Stimulated activated CD8-positive, alpha-beta memory T cell treated with anti-CD3 and anti-CD28 coated beads, Interleukin-15, amount 100 ng/mL, for 48 hours (primary cell): ENCODE measurements at places on chromosomes 5 and 9.
A peak's percentile ranks its signal among the peaks of the same experiment; 100 is the strongest.

- DNase-seq, result no peak
These were observed 336.3 kb downstream of the IRX1 start for GRCh38 chr5:3931976-3932375.

- DNase-seq, result no peak
These were observed 11.0 kb upstream of the ADAMTS2 start for GRCh38 chr5:179355976-179356974.

GRCh38 chr5:124398460-124398859 is 348.0 kb downstream of the ZNF608 start:
- DNase-seq, result no peak

DNA sequence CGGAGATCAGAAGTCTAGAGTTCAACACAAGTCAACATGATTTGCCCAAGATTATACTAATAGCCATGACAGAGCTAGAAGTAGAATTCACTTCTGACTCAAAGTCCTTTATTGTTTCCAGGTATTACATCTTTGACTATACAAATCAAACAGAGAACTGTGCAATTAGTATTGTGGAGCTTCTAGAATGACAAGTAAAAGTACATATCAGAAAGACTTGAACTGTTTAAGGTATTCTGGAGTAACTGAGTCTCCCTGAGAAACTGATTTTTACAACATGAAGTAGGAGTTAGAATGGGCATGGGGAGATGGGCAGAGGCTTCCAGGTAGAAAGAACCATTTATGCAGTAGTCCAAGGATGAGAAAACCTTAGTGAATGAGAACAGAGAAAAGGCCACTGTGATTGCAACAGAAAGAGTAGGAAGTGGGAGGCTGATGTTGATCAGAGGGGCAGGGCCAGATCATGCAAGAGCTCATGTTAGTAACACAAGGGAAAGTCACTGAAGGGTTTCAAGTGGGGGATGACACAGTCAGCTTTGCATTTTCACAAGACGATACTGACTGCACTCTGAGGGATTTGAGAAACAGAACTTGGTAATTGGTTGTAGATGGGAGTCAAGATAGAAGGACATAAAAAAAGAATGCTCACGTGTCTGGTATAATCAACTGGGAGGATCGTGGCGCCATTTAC is 280.7 kb downstream of the RFX3 start:
- no peak for DNase-seq

DNA sequence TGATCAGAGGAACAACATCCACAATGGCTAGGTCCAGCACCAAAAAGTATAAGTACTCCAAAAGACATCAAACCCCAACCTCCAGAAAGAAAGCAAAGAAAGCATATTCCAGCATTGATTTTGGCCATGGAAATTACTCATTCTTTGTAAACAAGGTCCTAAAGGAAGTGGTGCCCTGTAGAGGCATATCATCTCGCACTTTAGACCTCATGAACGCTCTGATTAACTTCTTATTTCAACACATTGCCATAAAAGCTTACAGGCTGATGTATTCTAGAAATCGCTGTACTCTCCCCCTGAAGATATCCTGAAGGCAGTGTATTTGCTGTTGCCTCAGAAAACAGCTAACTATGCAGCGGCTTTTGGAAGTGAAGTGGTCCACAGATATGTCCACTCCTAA is 82.7 kb upstream of the TNPO1 start:
- no peak for DNase-seq

DNA sequence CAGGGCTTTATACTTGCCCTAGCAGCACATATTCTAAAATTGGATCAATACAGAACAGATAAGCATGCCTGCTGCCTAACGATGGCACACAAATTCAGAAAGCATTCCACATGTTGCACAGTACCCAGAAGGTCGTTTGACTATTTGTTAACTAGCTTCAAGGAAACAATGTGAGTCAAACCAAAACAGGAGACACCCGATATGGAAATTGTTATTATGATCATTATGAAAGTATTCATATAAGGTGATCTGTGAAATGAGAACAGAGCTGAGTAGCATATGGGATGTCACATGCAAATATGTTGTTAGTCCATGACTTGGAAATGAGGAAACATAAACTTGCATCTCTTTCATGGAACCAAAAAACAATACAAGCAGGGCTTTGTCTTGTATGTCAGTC is 56.3 kb upstream of the BICD2 start:
- no peak for DNase-seq

DNA sequence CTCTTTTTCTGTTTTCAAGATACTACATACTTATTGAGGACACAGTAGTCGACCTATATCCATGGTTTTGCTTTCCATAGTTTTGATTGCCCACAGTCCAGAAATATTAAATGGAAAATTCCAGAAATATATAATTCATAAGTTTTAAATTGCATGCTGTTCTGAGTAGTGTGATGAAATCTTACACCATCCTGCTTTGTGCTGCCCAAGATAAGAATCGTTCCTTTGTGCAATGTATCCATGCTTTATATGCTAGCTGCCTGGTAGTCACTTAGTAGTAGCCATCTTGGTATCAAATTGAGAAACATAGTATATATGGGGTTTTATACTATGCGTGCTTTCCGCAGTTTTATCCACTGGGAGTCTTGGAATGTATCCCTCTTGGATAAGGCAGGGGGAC is 59.0 kb downstream of the CWC27 start:
- no peak for DNase-seq

- DNase-seq, result no peak
These were observed 68.3 kb upstream of the TXNDC8 start for GRCh38 chr9:110405858-110406443.

DNA sequence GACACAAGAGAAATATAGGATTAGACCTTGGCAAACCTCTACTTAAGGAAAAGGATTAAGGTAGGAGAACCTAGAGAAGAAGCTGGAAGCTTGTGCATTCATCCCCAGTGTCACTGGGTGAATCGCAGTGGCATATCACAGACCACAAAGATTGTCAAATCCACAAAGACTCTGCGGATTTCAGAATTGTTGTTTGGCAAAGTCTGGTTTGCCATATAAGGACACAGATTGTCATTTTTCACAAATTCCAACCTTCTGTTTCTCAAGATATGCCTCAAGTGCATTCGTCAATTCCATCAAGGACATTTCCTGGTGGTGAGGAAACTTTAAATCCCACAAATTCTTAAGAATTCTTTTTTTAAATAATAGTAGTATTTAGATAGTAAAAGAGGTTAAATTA is 395.1 kb upstream of the PAPPA start:
- DNase-seq, result no peak

DNA sequence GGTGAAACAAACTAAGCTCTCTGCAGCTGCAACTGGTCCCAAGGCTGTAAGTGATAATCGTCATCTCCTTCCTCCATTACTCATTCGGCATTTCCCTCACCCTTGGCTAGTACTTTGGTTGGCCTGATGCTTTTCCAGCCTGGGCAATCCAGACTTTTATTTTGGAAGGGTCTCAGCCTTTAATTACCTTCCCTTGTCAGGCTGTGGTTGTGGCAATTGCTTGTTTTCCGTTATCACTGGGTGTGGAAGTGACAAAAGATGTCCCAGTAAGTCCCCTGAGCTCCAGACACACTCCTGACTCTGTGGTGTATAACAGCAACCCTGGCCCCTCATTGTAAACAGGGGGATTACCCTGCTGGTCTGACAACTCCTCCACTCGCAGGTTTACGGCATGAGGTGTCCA is 6.3 kb upstream of the FAF2 start:
- DNase-seq, result no peak

- no peak for DNase-seq
These were observed 20.2 kb downstream of the IL7R start for GRCh38 chr5:35876922-35877321.

GRCh38 chr5:107469064-107469463 is 201.7 kb downstream of the EFNA5 start:
- no peak for DNase-seq

DNA sequence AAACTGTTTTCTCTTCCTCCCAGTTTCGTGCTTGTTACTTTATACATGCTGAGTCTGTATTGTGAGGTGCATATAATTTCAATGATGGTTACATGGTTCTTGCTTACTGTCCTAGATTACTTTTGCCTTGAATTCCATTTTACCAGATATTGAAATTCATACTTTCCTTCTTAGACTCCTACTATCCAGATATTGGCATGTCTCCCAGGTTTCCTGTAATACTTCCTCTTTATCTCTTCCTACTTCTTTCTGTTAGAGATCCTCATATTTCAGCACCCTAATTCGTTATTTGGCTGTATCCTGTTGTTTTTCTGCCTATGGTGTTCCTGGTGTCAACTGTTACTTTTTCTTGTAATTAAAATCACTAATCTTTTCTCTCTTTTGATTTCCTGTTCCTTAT is 522.1 kb downstream of the CCDC171 start:
- no peak for DNase-seq

DNA sequence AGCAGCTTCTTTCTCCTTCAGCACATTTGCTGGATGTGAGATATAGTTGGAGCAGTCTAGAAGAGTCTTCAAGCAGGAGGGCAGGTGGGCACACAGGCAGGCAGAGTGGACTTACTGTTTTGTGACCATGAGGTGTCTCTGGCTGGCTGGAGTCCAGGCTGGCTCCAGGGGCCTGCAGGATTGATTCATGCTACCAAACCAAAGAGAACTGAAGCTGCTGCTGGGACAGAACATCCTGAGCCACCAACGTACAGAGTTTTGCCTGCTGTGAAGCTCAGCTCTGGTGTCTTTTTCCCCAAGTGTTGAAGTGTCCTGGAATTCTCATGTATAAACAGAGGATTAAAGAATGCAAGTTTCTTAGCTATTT is 45.7 kb downstream of the CYSTM1 start:
- no peak for DNase-seq

DNA sequence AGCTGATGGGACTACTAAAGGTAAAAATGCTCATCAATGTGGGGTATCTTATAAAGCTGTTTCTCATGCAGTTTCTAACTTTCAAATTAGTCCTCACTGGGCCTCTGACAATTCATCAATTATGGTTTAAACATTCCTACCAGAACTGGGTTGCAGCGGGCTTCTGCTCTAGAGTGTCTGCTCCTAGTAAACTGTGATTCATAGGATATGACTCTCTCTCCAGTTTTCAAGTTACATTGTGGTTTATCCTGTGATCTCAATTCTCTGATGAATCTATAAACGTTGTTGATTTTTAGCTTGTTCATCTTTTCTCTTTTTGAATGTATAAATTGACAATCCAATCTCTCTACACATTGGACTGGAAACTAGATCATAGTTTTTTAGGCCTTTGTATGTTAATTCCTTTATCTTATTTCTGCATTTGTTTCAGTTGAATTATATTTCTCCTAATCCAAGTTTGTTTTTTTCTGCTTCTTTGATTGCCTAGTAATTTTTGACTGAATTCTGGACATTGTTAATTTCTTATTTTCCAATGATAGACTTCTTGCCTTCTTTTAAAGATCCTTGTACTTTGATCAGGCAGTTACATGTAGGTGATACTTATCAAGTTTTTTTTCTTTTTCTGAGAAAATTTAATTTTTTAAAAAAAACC is 822.6 kb downstream of the TLE1 start:
- no peak for DNase-seq

DNA sequence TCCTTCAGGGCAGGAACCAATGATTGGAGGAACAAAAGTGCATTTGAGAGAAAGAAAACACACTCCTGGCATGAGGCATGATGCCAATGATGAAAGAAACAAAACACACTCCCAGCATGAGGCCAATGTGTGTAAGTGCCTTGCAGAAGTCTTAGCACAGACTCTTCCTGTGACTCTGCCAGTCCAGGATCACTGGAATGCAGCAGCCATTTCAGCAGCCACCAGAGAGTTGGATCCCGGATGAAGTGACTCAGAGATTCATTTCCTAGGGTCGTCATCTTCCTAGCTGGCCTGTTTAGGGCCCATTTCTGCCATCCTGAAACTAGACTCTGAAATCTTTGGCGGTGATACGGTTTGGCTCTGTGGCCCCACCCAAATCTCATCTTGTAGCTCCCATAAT is 212.5 kb downstream of the CFAP90 start:
- DNase-seq, result no peak

- DNase-seq, result no peak
These were observed at the start of gene CYSRT1 for GRCh38 chr9:137224830-137225694. Gene CYSRT1, plus strand, starts transcription at chr9:137225174. Its CDS starts 448 bp downstream, at chr9:137225622.

DNA sequence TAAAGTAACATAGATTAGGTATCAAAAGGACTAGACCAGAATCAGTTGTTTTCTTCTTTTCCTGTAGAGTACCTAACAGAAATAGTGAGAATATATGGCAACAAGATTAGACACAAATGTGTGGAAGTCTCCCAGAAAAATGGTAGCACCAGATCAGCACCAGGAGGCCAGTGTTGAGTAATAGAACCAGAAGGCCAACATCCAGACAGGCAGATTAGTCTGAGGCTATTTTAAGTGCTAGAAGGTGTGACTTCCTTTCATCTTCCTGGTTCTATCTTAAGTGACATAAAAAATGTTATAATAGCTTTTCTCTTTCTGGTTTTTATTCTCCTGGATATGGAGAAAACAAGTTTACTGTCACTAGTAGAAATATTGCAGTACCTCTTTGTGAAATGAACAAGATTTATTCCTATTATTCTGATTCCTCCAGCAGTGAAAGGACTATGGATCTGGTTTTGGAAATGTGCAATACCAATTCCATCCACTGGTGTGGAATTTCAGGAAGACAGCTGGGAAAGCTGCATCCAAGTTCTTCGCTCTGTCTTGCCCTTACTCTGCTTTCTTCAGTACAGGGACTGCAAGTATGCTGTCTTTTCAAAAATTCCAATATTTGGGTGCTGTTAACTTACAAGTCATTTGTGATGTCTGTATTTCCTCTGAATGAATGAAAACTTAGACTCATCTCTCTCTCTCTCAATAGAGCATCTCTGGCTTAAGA is 39.1 kb downstream of the SHLD3 start:
- DNase-seq, result no peak

DNA sequence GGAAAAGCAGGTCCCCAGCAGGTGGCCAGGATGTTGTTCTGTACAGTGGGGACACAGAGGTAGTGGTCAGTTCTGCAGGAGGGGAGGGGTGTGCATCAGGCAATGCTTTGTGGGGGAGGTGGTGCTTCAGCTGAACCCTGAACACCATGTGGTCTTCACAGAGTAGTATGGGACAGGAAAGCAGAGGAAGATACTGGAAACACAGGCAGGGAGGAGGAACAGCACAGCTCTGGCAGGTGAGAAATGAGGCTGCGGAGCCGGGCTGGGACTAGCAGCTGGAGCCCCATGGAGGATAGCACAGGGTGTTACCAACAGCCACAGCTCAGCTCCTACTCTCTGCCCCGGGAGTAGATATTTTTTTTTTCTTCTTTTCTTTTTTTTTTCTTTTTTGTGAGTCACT is 161.5 kb downstream of the ENTREP1 start:
- no peak for DNase-seq

- no peak for DNase-seq
These were observed 174.5 kb upstream of the ADAMTSL1 start for GRCh38 chr9:18299449-18299848.

GRCh38 chr5:91556-92263 is at the start of gene PLEKHG4B:
Gene PLEKHG4B, plus strand, starts transcription at chr5:92168. Its CDS starts 64 bp downstream, at chr5:92232.
- DNase-seq, result peak; percentile 5

- DNase-seq, result no peak
These were observed 528.2 kb upstream of the C9orf72 start for GRCh38 chr9:28101509-28101908.

- no peak for DNase-seq
These were observed 4.1 kb downstream of the TRIM23 start for GRCh38 chr5:65620021-65620420.

DNA sequence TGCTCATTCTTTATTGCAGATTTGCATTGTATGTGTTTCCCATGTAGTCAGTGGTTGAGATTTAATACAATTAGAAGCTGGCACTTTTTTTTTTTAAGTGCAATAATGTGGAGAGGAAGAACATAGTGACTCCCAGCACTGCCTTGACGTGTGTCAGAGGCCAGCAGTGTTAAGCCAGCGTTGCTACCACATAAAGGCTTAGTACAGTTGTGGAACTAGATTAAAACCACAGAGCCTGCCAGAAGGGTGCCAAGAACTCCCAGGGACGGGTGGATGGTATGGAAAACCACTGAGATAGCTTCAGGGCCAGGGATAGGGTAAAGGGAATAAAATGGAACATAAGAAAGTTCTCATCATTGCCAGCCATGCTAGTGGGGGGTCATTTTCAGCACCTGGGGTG is 142.9 kb downstream of the TRIO start:
- DNase-seq, result no peak
